ENCODE measurements at places on chromosomes 2 and 18.

DNA sequence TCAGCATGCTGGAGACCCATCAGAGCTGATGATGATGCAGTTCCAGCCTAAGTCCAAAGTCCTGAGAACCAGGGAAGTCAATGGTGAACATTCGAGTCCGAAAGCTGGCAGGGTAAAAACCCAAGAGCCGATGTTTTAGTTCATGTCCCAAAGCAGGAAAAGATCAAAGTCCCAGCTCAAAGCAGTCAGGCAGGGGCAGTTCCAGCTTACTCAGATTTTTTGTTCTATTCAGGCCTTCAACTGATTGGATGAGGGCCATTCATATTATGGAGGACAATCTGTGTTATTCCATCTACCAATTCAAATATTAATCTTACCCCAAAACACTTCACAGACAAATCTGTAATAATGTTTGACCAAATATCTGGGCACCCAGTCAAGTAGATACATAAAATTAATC is 38.3 kb downstream of the DSEL start:
- no peak for DNase-seq

DNA sequence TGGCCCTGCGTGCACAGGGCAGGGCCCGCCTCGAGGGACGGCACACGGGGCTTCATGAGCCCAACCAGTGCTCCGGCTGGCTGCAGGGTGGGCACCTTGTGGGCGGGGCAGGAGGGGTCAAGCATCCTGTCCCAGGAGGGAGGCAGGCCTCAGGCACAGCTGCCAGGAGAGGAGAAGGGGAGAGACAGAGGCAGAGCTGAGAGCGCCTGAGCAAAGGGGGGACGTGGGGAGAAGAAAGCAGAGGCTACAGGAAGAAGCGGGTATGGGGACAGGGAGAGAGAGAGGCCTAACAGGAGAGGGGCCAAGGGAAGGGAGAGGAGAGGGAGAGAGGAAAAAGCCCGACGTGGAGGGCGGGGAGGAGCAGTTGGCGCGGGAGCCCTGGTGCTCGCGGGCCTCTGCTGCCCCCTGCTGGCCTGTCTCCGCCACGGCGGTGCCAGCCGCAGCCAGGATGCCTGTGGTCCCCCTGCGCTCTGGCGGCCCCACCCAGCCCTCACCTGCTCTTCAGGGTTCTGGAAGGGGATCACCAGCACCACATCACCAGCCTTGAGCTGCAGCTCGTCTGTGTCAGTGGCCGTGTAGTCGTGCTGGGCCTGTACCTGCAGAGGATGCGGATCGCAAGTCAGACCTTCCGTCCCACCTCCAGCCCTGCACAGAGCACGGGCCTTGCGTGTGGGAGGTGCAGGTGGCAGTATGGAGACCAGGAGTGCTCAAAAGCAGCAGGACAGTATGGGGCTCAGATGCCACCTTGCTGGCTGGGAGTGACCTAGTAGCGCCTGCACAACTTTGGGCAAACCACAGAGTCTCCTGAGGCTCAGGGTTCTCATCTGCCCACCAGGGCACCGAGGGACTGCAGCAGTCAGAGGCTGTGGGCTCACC is 56.8 kb downstream of the BIN1 start:
- peak; percentile 94 for DNase-seq

DNA sequence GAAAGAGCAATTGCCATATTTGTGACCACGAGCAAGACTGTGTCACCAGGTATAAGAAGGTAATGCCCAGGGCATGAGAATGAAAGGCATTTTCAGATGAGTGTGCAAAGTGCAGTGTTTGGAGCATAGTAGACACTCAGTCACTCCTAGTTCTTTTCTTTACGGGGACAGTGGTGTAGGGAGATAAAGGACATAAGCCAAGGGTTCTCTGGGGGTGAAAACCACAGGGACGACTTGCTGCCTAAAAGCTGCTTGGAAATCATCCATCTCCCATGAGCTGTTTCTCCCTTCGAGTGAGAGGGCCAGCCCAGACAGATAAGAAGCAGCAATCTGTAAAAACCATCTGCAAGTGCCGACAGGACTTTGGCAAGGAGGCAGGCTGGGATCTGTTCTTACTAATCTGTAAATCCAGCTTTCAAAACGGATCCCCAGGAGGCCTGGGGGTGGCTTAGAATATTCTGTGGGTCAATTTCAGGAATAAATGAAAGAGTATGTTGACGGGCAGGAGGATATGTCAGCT is 221.6 kb downstream of the LPIN1 start:
- DNase-seq, result peak; percentile 48

GRCh38 chr2:30527411-30527810 is 80.4 kb downstream of the LCLAT1 start:
- peak; percentile 8 for DNase-seq

- no peak for DNase-seq
Observed at GRCh38 chr2:230671117-230671516, 41.5 kb upstream of the CAB39 start.

- no peak for DNase-seq
Observed at GRCh38 chr2:150320608-150321007, 166.9 kb downstream of the RND3 start.

DNA sequence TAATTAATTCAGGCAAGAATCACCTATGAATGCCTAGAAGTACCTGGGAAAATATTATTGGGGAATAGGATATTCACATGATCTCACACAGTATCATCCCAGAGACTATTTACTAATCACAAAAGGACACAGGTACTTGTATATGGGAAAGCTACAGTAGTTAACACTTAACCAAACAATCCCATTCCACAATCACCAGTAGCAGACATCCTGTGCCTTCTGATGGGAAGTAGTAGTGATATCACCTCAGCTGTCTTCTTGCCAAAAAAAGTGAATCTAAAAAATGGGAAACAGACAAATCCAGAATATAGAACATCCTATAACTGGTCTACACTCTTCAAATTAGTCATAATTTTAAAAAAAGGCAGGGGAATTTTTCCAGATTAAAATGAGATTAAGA is 75.6 kb upstream of the CCDC150 start:
- no peak for DNase-seq

DNA sequence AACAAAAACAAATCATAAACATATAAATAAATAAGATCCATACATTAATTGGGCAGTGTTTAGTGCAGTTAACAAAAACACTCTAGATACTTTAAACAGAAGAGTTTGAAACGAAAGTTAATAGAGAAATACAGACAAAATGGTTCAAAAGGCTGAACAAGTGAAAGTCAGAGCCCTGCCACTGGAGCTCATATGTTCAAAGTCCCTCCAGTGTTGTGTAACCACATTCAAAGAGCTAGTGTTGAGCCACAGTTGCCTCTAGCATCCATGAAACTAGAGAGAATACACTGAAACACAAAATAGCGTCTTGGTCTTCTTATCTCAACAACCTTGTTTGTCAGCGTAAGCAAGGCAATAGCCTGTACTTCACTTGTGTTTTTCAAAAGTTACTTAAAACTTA is 1309.8 kb upstream of the NRXN1 start:
- DNase-seq, result no peak

DNA sequence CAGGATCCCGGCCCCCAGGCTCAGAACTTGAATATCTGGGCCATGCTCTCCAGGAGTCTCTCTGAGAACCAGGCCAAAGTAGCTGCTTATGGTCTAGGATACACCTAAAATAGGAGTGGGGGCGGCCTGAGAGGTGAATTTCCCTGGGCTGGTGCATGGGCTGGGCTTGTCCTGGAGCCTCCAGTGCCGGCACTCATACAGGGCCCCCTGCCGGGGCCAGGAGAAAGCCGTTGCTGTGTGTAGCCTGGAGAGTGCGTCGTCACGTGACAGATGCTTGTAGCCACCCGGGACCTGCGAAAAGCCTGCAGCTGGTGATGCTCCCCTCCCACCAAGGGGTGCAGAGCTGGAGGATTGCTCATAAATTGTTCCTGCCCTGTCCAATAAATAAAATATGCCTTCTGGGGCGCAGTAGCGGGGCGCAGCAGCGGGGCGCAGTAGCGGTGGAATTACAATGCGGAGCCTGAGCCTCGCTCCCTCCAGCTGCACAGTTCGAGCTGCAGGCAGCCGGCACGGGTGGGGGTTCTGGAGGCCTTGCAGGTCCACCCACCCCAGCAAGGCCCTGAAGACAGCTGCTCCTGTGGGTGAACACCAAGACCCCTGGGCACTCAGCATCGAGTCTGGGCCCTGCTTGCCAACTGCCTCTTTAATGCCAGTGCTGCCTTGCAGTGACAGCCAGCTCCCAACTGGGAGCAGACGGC is 289.9 kb downstream of the NDUFA10 start:
- no peak for DNase-seq

DNA sequence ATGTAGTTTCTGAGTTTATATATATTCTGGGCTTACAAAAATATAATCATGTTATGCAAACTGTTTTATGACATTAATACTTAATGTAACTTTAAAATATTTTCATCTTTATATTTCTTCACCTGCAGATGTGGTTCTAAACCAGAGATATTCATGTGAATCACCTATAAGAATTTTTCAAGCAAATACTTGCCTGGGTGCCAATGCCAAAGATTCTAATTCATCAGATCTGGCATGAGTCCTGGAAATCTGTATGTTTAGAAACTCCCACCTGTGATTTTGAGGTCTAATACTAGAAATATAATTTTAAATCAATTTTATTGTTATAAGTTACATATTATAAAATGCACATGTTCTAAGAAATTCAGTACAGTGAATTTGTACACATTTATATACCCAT is 19.9 kb upstream of the DNAH6 start:
- no peak for DNase-seq

DNA sequence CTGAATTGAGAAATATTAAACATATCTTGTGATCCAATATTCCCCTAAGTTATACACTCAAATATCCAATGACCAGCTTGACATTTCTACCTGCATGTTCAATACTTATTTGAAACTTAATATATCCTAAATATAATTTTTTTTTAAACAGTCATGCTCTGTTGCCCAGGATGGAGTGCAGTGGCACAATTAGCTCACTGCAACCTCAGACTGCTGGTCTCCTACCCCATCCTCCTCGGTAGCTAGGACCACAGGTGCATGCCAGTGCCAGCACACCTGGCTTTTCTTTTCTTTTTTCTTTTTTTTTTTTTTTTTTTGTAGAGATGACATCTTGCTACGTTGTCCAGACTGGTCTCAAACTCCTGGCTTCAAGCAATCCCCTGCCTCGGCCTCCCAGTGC is 4.2 kb downstream of the KYNU start:
- no peak for DNase-seq

- DNase-seq, result peak; percentile 8
Observed at GRCh38 chr2:190607014-190607597, 41.8 kb upstream of the NAB1 start.

GRCh38 chr2:5373200-5373599 is 319.0 kb upstream of the SOX11 start:
- no peak for DNase-seq

DNA sequence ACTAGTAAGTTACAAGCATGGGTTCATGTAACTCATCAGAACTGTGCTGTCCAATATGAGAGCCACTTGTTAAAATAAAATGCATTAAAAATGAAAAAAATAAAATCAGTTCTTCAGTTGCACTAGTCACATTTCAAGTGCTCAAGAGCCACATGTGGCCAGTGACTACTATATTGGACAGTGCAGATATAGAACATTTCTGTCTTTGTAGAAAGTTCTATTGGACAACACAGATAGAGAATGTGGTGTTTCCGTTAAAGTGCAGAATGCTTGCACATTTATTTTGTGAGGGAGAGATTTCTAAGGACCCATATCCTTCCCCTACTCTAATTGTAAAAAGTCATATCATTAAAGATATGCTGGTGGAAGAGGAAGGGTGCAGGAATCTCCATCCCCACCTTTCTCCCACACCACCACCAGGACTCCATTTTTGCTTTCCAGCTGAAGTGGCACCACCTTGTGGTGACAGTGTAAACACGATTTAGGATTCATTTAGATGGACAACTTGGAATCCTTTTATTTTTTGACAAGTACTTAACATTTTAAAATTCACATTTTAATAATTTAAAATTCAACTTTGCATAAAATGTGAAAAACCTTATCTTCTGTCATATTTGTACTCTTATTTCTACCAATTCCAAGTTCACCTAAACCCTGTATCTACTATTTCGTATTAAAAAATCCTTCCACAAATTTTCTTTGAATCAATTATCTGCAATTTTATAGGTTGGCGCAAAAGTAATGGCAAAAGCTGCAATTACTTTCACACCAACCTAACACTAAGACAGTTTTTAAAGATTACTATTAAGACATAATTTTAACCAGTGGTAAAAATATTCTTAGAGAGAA is 9.4 kb upstream of the CD302 start:
- peak; percentile 73 for DNase-seq

DNA sequence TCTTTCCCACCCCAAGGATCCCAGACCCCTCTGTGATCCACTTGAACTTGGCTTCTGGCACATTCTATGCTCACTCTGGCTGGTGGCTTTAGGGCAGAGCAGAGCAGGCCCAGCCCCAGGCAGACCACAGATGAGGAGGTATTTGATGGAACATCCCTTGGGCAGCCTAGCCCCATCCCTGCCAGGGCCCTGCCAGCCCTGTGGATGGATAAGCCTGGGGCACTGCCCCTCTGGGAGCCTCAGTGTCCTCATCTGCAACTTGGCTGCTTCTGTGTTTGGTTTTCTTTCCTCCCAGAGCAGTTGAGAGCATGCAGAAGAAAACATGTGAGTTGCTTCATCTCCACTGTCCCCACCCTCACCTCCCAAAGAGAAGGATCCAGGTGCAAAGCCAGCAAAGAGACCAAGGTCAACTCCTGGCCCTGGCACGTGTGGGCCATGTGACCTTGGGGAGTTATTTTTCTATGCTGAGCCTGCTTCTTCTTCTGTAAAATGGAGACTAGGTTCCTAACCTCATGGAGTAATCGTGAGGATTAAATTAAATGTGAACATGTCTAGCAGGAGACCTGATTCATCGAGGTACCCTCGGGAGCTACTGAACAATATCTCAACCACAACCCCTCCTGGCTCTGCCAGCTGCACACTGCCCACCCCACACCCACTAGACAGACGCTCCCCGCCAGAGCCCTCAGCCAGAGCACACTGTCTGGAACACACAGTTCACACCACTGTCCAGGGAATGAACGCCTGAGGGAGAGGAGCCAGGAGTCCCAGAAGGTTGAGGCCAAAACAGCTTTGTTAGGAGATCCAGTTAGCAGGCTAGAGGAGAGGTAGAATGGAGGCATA is 14.6 kb upstream of the TNS1 start:
- DNase-seq, result no peak

GRCh38 chr2:56199492-56199891 is 15.7 kb downstream of the CCDC85A start:
- DNase-seq, result peak; percentile 72

DNA sequence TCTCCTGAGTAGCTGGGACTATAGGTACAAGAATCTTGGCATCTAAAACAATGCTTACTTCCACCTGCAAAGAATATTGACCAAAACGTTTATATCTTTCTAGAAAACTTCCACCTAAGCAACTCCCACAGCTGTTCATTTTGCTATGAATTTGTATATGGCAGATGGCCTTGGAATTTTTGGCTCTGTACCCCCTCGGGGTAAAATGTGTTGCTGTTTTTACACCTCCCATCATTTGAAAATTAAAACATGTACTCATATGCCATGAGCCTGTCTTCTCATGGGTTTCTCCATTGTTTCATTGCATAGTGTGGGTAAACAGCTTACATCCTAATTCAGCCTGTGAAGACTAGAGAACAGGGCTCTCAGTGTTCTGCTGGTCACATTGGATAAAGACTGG is 853.6 kb upstream of the SOX11 start:
- DNase-seq, result no peak

DNA sequence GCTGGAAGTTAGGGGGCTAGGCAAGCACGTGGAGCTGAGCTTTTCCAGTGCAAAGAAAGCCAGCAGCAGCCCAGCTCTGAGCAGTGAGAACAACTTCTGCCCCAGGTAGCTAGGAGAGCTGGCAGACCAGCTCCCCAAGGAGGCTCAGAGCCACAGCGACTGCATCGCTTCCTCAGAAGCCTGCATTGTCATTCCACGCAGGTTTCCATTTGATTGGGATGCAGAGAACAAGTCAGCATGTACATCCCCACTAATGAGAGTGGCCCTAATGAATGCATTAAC is 45.1 kb downstream of the C1QL2 start:
- DNase-seq, result no peak
